ENCODE measurements at places on chromosomes 7 and 10.

GRCh38 chr7:88217675-88218428, 2.0 kb downstream of the SRI start:
- no peak for DNase-seq

- DNase-seq, result no peak
These were observed 113.3 kb upstream of the AFAP1L2 start for GRCh38 chr10:114517368-114518250.

GRCh38 chr7:17340655-17341054, 42.2 kb downstream of the AHR start:
- no peak for DNase-seq

DNA sequence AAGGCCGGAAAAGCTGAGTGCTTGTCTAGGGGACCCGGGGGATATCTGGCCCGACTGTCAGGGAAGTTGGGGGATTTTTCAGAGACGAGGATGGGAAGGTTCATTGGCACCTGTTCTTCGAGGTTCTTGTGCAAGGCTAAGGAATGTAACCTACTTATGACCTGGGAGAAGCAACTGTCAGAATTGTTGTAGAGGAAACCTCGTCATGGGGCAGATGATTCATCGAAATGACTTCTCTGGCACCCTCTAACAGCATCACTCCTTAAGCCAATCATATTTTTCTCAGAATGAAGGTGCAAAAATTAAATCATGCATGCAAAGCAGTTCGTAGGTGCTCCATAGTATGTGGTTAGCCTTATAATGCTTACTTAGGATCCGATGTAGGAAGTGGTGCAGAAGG, 58.6 kb downstream of the PLXDC2 start:
- DNase-seq, result no peak

Data from Ammon's horn (tissue), 1 donor.